Natural killer cell treated with Interleukin-12 subunit alpha and Interleukin-12 subunit beta and Interleukin-15 and Interleukin-18, amount 100 ng/mL, for 72 hours (primary cell): ENCODE measurements at places on chromosomes 7 and 10. TPM values are rescaled to one million over a fixed set of nuclear protein-coding genes. Genes with fewer than 3 reads are reported as not detected.

SLC25A13 gene
- total RNA-seq, result 17.0 TPM

SND1 gene
- total RNA-seq, result 347 TPM

CHST12 gene
- 29.6 TPM for total RNA-seq

TLX1 gene
- total RNA-seq, result not detected

CALHM1 gene
- not detected for total RNA-seq

VTI1A gene
- 51.9 TPM for total RNA-seq

C10orf53 gene
- not detected for total RNA-seq

FAM25C gene
- total RNA-seq, result not detected

SUMF2 gene
- total RNA-seq, result 117 TPM

PPP1R3C gene
- not detected for total RNA-seq

OPN4 gene
- total RNA-seq, result not detected

TIMM23B gene
- total RNA-seq, result 51.8 TPM

AKR1C4 gene
- not detected for total RNA-seq

OR2A1 gene
- not detected for total RNA-seq

FOXP2 gene
- not detected for total RNA-seq

TFAM gene
- 84.9 TPM for total RNA-seq

MBLAC1 gene
- total RNA-seq, result 3.4 TPM

SEMA3D gene
- total RNA-seq, result not detected

RNLS gene
- total RNA-seq, result 2.4 TPM

TMEM236 gene
- total RNA-seq, result 0.11 TPM

SPDYE1 gene
- not detected for total RNA-seq

ANKRD1 gene
- total RNA-seq, result not detected

RBM28 gene
- 46.4 TPM for total RNA-seq

CHPF2 gene
- 54.6 TPM for total RNA-seq

NAT16 gene
- total RNA-seq, result not detected

INMT gene
- 0.33 TPM for total RNA-seq

EIF5AL1 gene
- total RNA-seq, result 0.11 TPM

CRPPA gene
- 2.1 TPM for total RNA-seq

TMEM270 gene
- total RNA-seq, result not detected

CHAT gene
- not detected for total RNA-seq

ZNF488 gene
- total RNA-seq, result not detected

VPS37D gene
- 0.36 TPM for total RNA-seq

SNX10 gene
- 81.7 TPM for total RNA-seq

CPN1 gene
- total RNA-seq, result not detected

CYP26C1 gene
- total RNA-seq, result 0.07 TPM

EVX1 gene
- total RNA-seq, result not detected

ITIH5 gene
- total RNA-seq, result not detected

ELAPOR2 gene
- 1.0 TPM for total RNA-seq

LRRN3 gene
- total RNA-seq, result 1.4 TPM

TECTB gene
- not detected for total RNA-seq

TBRG4 gene
- total RNA-seq, result 123 TPM

ELFN1 gene
- not detected for total RNA-seq

CAMK2B gene
- 0.10 TPM for total RNA-seq

SPDYE17 gene
- total RNA-seq, result not detected

SHTN1 gene
- not detected for total RNA-seq

SLC37A3 gene
- 26.3 TPM for total RNA-seq

TMEM213 gene
- not detected for total RNA-seq

CRHR2 gene
- not detected for total RNA-seq

MYH16 gene
- total RNA-seq, result not detected

HECW1 gene
- total RNA-seq, result not detected

PFKP gene
- 199 TPM for total RNA-seq
